ENCODE measurements at places on chromosomes 4 and X.
A peak's percentile ranks its signal among the peaks of the same experiment; 100 is the strongest.

DNA sequence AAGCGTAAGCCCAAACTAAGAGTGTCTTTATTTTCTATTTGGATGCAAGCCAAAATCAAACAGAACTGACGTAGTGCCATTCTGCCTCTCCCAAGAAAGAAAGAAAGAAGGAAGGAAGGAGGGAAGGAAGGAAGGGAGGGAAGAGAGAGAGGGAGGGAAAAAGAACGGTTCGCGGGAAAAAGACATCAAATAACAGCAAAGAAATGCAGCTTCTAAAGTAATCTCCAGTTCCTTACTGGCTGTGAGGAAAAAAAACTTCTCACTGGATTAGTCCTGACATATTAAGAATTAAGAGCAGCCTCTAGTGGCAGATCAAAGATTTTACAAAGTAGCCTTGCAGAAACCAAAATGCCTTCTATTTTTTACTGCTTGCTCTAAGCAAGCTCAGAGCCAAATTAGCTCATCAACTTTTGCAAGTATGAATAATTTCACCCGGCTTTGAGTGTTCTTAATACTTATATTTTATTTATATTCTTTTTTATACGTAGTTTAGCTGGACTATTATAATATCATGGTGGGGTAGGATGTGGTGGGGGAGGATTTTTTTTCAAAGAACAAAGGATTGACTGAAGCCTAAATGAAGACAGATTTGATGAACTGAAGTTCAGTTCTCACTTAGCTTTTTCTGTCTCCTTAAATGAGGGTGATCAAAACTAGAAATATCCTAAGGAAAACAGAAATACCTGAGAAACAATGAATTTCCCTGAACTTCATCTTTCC is 36.6 kb downstream of the PITX2 start:
- DNase-seq = no peak

GRCh38 chr4:182207830-182208396 is 35.3 kb upstream of the TENM3 start:
- no peak for DNase-seq

GRCh38 chr4:173520921-173521466 is 9.0 kb downstream of the HAND2 start:
- no peak for DNase-seq

- no peak for DNase-seq
Observed at GRCh38 chrX:1330605-1331004, 6.0 kb upstream of the IL3RA start.

GRCh38 chrX:12866451-12867377 is at the start of gene TLR7:
Gene TLR7 (plus strand): TSS chrX:12867072. CDS start chrX:12867579, 507 bp downstream.
- no peak for DNase-seq

GRCh38 chrX:8049827-8050226 is 121.2 kb downstream of the VCX2 start:
- no peak for DNase-seq

DNA sequence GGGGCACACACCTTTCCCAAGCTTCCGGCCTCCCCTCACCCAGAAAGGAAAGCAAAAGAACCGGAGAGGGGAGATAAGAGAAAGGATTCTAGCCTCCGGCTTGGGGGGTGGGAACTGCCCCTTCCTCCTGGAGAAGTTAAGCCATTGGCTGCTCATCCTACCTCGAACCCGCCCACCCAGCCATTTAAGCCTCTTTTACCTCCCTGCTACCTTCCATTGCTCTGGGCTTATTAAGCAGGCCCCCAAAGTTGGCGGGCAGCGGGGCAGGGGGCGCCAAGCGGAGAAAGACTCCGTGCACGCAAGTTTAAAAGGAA is 2.3 kb downstream of the MAML3 start:
- DNase-seq = peak; percentile 7

GRCh38 chr4:132479543-132479942 is 669.6 kb upstream of the PCDH10 start:
- no peak for DNase-seq

DNA sequence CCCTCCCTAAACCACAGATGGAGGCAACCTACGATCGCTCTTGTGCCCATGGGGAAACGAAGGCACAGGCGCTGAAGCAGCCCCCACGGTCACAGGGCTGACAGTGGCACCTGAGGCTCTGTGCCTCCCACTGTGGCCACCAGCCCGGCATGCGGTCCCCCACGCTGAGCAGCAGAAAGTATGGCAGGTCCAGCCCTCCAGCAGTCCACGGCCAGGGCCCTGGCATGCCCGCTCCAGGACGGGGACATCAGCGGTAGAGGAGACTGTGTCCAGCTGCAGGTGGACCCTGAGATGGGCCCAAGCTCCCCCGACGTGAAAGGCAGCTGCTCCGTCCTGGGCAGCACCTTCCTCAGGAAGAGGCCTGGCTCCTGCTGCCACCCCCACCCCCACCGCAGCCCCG is 61.2 kb downstream of the FAM53A start:
- no peak for DNase-seq

DNA sequence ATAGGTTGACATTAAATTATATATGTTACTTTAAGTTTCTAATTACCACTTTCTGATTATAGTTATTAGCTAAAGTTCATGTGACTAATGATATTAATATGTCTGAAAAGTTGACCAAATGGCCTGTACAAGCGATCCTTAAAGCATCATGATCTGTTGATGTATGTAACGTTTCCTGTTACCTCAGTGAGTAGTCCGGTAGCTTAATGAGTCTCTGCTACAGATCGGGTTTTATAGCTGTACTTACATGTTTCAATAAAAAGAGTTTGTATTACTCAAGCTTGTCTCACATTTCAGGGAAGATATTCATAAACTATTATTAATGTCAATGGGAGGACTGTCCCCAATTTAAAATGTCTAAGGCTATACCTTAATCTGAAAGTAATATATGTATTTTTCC is 246.3 kb downstream of the PPP3CA start:
- DNase-seq = no peak

GRCh38 chrX:2608638-2609430 is 82.3 kb upstream of the CD99 start:
- DNase-seq = peak; percentile 79

- no peak for DNase-seq
Observed at GRCh38 chr4:41158756-41159155, 55.6 kb downstream of the APBB2 start.

DNA sequence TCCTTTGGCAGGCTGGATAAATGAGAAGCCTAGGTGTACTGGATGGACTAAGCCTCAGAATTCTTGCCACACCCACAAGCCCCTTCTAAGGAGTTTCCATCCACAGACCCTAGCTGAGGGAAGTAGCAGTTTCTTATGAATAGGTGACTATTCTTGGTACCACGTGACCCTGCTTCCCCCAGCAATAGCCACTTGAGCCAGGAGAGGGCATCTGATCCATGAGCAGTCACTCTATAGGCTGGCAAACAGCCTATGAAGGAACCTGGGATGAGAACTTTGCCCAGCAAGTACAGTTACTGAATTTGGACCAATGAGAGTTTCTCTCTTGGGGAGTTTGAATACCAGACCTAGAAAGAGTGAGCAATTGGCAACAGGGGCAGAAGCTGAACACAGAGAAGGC is 84.0 kb downstream of the RTL9 start:
- no peak for DNase-seq

DNA sequence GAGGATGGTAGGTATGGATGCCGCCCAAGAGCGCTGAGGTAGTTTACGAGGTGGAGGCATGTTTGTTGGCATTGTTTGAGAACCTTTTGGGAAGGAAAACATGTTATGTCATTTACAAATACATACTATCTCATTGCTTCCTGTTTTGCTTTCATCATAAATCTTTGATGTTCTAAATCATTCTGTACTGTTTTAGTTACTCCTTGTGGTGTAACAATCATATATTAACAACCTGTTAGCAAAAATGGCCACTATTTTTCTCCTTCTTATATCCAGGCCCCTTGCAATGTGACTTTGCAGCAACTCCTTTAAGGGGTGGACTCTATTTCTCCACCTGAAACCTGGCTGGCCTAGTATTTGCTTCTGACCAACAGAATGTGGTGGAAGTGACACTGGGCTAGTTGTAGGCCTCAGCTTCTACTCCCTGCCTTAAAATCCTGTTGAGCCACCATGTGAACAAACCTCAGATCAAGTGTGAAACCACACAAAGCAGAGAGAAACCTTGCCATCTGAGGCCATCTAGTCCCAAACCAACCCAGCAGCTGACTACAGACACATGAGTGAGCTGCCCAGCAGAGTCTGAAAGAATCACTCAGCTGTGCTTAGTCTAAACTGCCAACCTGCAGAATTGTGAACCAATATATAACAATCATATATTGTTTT is 15.8 kb upstream of the CXorf38 start:
- DNase-seq = no peak

- no peak for DNase-seq
Observed at GRCh38 chr4:82362565-82362964, 11.2 kb downstream of the HNRNPD start.

- no peak for DNase-seq
Observed at GRCh38 chr4:189506080-189506479, 434.6 kb upstream of the FRG1 start.

DNA sequence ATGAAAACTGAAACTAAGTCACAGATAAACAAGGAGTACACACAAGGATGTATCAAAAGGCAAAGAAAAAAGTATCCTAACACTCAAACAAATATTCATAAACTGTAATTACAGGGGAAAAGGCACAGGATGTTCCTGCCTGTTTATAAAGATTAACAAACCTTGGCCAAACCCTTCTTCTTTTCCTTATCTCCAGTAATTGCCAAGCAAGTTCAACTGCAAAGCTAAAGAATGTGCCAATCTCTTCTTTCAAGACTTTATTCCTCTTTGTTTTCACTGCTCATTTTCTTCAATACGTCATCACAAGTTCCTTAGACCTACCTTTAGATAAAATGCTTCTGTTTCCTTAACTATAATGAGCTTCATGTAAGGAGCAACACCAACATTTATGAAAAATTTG is 171.2 kb downstream of the AMELX start:
- DNase-seq = no peak

GRCh38 chr4:130855533-130855932 is 1759.6 kb downstream of the C4orf33 start:
- no peak for DNase-seq

GRCh38 chr4:95798727-95799126 is 41.2 kb upstream of the PDHA2 start:
- no peak for DNase-seq

All from stimulated activated CD4-positive, alpha-beta T cell treated with anti-CD3 and anti-CD28 coated beads, Interleukin-1b, Interleukin-23, amount 100 ng/mL, for 1 hour (primary cell).